ENCODE measurements at places on chromosomes 4 and X.

DNA sequence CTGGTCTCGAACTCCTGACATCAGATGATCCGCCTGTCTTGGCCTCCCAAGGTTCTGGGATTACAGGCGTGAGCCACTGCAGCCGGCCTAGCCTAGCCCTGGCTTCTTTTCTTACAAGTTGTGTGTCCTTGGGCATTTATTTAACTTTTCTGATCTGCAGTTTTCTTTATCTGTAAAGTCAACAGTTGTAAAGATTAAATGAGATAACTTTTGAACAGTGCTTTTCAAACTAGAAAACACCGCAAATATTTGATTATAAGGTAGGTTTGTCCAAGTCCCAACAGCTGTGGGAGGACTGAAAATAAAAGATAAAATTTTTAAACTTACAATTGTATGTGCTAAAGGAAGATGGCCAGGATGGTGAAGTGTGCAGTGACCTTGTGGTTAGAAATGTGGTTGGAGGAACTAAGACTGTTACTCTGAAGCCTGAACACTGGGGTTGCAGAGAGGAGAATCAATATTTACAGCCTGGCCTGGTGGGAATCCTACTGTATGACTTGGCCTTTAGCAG is 44.8 kb downstream of the GSX2 start:
- no peak for DNase-seq

- DNase-seq, result no peak
Observed at GRCh38 chr4:111546881-111547280, 598.4 kb upstream of the FAM241A start.

GRCh38 chr4:2095236-2096072 is 36.3 kb downstream of the NAT8L start:
- no peak for DNase-seq

GRCh38 chr4:80101792-80102116 is 28.7 kb upstream of the ANTXR2 start:
- no peak for DNase-seq

GRCh38 chr4:74045772-74046171 is 7.3 kb upstream of the CXCL3 start:
- no peak for DNase-seq

DNA sequence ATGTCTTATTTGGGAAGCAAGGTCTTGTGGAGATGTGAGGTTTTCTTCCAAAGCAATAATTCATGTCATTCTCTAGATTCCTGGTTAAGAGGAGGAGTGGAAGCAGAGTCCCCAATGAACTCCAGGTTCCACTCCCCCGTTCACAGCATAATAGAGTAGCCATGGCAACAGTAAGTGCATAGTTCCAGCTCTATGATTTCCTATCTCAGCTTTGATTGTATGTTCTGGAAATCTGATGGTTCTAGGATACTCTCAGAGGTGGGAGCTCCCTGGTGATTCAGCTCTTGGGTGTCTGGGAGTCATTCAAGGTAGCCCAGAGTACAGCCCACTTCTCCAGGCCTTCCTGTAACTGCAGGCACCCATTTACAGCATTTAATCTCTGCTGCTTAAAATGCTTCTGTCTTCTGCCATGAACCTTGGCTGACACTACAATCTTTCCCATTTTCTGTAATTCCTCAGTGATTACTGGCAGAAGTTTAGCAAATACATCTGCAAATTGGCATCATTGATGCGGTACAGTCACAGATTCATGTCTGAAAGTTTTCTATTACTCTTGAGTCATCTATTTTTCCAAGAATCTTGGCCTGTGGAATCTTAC is 242.0 kb downstream of the MAPK10 start:
- no peak for DNase-seq

GRCh38 chr4:142528433-142528832 is 317.7 kb downstream of the INPP4B start:
- no peak for DNase-seq

- no peak for DNase-seq
Observed at GRCh38 chr4:8916351-8916885, 44.8 kb upstream of the HMX1 start.

GRCh38 chrX:93591398-93591797 is 82.0 kb downstream of the NAP1L3 start:
- DNase-seq, result no peak

Data from right renal cortex interstitium (tissue), 3 donors.